Peyer's patch (tissue), 4 donors: ENCODE measurements at places on chromosomes 2 and 18.

DNA sequence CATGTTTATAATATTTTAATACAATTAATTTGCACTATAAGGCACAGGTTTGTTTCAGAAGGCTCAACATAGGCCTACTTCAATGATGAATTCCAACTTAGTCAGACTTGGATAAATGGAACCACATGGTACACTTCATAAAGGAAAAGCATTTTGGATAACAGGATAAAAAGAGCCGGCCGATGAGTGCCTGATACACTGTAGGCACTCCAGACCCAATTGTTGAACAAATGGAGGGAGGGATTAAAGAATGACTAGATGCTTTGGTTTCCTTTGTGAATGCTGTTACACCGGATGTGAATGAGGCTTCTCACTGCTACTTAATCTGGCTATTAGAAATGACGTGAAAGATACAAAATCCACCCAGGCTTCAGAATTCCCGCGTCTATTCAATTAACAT, 104.1 kb upstream of the KCTD1 start:
- no peak overlapping the region for H3K4me3 ChIP-seq
- H3K4me1 ChIP-seq, result no peaks in the 10 kb centered on the region
- no peaks in the 10 kb centered on the region for H3K36me3 ChIP-seq
- no peaks in the 10 kb centered on the region for H3K27me3 ChIP-seq
- DNase-seq, result no peak
- H3K27ac ChIP-seq, result no peak overlapping the region

GRCh38 chr2:233458826-233459225, 104.5 kb downstream of the DGKD start:
- H3K27me3 ChIP-seq, result no peaks in the 10 kb centered on the region
- no peaks in the 10 kb centered on the region for H3K4me1 ChIP-seq
- DNase-seq, result no peak
- no peak overlapping the region for H3K4me3 ChIP-seq
- no peaks in the 10 kb centered on the region for H3K36me3 ChIP-seq
- no peak overlapping the region for H3K27ac ChIP-seq

- no peaks in the 10 kb centered on the region for H3K4me1 ChIP-seq
- H3K4me3 ChIP-seq, result no peak overlapping the region
- H3K36me3 ChIP-seq, result no peaks in the 10 kb centered on the region
- no peaks in the 10 kb centered on the region for H3K27me3 ChIP-seq
These were observed 179.7 kb downstream of the ANAPC1 start for GRCh38 chr2:111704246-111704645.

GRCh38 chr2:180962727-180963314, 17.6 kb upstream of the UBE2E3 start:
- H3K27me3 ChIP-seq, result no peaks in the 10 kb centered on the region
- no peaks in the 10 kb centered on the region for H3K36me3 ChIP-seq
- no peaks in the 10 kb centered on the region for H3K4me1 ChIP-seq
- H3K4me3 ChIP-seq, result no peak overlapping the region

DNA sequence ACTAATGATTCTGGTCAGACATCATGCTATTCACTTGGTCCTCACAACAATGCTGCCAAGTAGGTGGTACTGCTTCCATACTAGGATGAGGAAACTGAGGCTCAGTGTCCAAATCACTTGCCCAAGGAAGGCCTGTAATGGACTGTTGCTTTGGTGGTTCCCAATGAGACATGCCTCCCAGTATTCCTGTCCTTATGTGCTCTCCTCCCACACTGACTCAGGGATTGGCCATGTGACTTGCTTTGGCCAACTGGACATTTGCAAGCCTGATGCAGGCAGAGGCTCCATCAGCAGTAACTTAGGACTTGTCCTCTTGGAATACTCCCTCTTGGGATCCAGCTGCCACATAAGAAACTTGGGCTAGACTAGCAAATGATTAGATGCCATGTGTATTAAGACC, 3.0 kb downstream of the FBXO41 start:
- no peaks in the 10 kb centered on the region for H3K4me1 ChIP-seq
- H3K4me3 ChIP-seq, result no peak overlapping the region
- H3K27me3 ChIP-seq, result no peaks in the 10 kb centered on the region
- no peak overlapping the region for H3K27ac ChIP-seq

- no peak for DNase-seq
- no peak overlapping the region for H3K27ac ChIP-seq
- no peaks in the 10 kb centered on the region for H3K27me3 ChIP-seq
- H3K36me3 ChIP-seq, result no peaks in the 10 kb centered on the region
These were observed 58.8 kb upstream of the CD302 start for GRCh38 chr2:159856760-159857159.

GRCh38 chr18:74630804-74631203, 33.1 kb downstream of the ZNF407 start:
- DNase-seq, result no peak
- H3K27me3 ChIP-seq, result no peaks in the 10 kb centered on the region
- H3K36me3 ChIP-seq, result no peaks in the 10 kb centered on the region

DNA sequence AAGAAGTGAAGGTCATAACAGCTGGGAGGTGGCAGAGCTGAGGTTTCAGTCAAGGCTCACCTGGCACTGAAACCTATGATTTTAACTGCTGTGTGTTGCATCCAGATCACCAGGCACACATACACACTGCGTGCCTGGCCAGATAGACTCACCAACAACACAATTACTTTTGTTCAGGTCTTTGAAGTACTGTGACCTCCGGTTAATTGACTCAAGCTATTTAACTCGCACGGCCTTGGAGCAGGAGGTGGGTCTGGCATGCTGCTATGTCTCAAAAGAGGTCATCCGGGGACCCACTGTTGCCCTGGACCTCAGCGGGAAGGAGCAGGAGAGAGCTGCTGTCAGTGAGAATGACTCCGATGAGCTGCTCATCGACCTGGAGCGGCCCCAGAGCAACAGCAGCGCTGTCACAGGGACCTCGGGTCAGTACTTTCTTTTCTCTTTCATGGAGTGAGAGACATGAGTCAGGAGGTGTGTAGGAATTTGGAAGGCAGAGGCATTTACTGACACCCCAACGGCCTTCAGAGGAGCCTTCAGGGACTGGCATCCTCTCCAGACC, 104.1 kb downstream of the ESCO1 start:
- H3K27me3 ChIP-seq, result no peaks in the 10 kb centered on the region
- no peaks in the 10 kb centered on the region for H3K4me1 ChIP-seq
- no peak overlapping the region for H3K27ac ChIP-seq
- no peak for DNase-seq
- no peak overlapping the region for H3K4me3 ChIP-seq

GRCh38 chr18:79576686-79577351, 102.8 kb upstream of the CTDP1 start:
- no peaks in the 10 kb centered on the region for H3K27me3 ChIP-seq
- no peak for DNase-seq
- no peaks in the 10 kb centered on the region for H3K36me3 ChIP-seq
- no peak overlapping the region for H3K4me3 ChIP-seq

- H3K27me3 ChIP-seq, result no peaks in the 10 kb centered on the region
- H3K27ac ChIP-seq, result no peak within 1 kb of the TSS
- H3K4me1 ChIP-seq, result no peaks in the 10 kb centered on the region
- H3K4me3 ChIP-seq, result no peak within 1 kb of the TSS
These were observed at the start of gene FLACC1 for GRCh38 chr2:201357221-201357620. TSS of gene FLACC1 (minus strand) at chr2:201357345. CDS start at chr2:201351404, 5,941 bp downstream.

GRCh38 chr2:223801736-223802135, 35.6 kb downstream of the AP1S3 start:
- no peak for DNase-seq
- no peak overlapping the region for H3K4me3 ChIP-seq
- H3K27me3 ChIP-seq, result no peaks in the 10 kb centered on the region
- no peaks in the 10 kb centered on the region for H3K4me1 ChIP-seq
- no peaks in the 10 kb centered on the region for H3K36me3 ChIP-seq

GRCh38 chr2:63736354-63736753, 105.3 kb upstream of the UGP2 start:
- no peak overlapping the region for H3K4me3 ChIP-seq
- H3K27ac ChIP-seq, result no peak overlapping the region
- no peak for DNase-seq
- H3K27me3 ChIP-seq, result no peaks in the 10 kb centered on the region
- H3K4me1 ChIP-seq, result no peaks in the 10 kb centered on the region

DNA sequence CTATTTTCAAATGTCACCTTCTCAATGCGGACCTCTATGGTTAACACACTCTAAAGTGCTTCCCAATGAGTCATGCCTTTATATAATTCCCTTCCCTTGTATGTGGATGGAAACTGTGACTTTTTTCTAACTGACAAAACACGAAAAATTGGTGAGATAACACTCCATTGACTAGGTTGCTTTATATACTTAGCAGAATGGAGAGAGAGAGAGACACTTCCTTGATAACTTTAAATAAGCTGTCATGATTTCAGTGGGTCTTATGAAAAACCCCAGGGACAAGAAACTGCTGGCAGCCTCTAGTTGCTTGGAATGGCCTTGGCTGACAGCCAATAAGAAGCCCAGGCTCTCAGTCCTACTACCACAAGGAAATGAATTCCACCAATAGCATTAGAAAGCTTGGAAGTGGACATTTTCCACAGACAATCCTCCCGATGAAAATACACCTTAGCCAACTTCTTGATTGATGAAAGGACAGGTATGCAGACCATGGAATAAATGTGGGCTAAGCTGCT, 322.2 kb downstream of the ZNF804A start:
- DNase-seq, result no peak
- H3K27me3 ChIP-seq, result no peaks in the 10 kb centered on the region
- H3K36me3 ChIP-seq, result no peaks in the 10 kb centered on the region
- H3K4me3 ChIP-seq, result no peak overlapping the region
- H3K27ac ChIP-seq, result no peak overlapping the region

DNA sequence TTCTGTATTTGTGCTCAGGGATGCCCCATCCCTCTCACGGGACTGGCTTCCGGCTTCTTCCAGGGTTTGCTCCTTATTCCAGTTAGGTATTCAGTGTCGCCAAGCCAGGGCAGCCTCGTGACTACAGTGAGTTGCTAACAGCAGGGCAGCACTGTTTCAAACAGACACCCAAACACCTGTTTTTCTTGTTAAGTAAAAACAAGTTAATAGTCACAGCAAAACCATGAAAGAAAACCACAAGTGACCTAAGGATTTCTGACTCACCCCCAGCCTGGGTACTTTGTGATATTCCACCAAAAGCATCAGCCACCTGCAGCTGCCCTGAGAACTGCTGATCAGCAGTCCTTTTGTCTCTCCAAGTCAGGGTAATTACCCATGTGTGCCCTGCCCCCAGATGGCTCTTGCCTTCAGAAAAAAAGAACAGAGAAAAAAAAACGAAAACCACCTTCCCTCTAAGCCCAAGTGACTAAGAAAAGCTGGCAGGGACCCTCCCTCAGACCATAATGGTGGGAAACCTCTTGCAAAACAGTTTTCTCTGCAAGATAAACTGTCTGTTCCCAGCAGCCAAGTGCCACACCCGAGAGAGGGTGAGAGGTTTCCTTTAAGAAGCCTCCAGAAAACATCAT, 178.2 kb downstream of the ANAPC1 start:
- no peak for DNase-seq
- no peaks in the 10 kb centered on the region for H3K36me3 ChIP-seq
- peaks cover 9% of the 10 kb centered on the region for H3K4me1 ChIP-seq
- H3K4me3 ChIP-seq, result no peak overlapping the region
- H3K27ac ChIP-seq, result no peak overlapping the region

DNA sequence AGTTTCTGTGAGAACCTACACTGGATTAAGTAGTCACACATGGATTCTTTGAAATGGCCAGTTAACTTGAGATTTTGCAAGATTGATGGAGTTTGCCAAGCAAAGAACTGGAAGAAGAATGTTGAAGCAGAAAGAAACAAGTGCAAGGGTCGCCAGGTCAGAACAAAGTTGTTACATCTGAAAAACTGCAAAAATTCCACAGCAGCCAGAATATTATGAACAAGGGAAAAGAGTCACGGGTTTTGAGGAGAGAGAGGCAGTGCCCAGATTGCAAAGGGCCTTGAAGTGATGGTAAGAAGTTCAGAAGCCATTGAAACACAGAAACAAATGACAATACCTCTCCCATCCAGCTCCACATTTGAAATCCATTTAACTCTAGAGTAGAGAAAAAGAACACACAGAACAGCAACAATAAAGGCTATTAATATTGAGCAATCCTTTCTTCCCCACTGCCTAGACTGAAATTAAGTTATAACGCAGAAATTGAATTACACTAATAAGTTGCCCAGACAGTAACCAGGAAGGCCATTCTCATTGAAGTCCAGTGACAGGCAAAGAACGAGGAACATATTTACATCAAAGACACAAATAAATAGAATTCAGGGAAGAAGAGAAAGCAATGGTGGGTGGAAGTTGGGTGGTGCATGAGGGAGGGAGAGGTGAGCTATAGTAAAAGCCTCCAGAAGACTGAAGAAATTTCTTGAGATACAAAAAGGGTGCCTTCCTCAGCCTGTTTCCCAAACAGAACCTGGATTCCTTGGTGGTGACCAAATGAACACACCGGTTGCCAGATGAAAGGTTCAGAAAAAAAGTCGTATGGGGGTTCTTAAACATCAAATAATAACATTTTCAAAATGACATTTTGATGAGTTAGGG, 80.6 kb downstream of the ARHGAP15 start:
- no peaks in the 10 kb centered on the region for H3K27me3 ChIP-seq
- H3K27ac ChIP-seq, result no peak overlapping the region
- DNase-seq, result no peak
- H3K4me3 ChIP-seq, result no peak overlapping the region

DNA sequence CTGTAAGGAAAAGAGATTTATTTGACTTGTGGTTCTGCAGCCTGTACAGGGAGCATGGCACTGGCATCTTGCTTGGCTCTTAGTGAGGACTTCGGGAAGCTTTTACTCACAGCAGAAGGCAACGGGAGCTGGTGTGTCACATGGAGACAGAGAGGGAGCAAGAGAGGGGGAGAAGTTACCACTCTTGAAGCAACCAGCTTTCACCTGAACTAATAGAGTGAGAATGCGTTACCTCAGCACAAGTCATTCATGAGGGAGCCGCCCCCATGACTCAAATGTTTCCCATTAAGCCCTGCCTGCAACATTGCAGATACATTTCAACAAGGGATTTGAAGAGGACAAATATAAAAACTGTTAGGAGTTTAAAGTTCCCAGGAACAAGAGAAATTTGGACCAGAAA, 190.0 kb downstream of the CYRIA start:
- no peak for DNase-seq
- H3K4me3 ChIP-seq, result no peak overlapping the region
- H3K27ac ChIP-seq, result no peak overlapping the region
- no peaks in the 10 kb centered on the region for H3K27me3 ChIP-seq
- H3K4me1 ChIP-seq, result no peaks in the 10 kb centered on the region

DNA sequence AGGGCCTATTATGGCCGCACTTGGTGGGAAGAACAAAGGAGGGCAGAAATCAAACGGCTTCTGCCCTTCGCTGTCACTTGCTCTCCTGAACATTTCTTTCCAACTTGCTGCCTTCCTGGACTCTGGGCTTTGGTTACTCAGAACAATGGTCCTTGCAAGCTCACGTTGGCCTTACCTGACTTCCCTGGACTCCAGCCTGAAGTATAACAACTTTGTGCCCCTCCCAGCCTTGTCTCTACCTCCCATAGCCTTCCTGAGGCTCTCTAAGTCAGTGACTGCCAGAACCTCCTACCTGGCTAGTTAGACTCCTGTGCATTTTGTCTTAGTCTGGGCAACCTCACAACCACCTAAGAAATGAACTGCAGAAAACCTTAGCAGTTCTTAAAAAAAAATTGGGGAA, 30.2 kb upstream of the ITPRID2 start:
- H3K27ac ChIP-seq, result no peak overlapping the region
- H3K4me1 ChIP-seq, result no peaks in the 10 kb centered on the region
- no peak for DNase-seq
- no peak overlapping the region for H3K4me3 ChIP-seq
- no peaks in the 10 kb centered on the region for H3K36me3 ChIP-seq
